ENCODE measurements at places on chromosomes 6 and 20.

- no peak for DNase-seq
Observed at GRCh38 chr6:71420095-71420692, 131.6 kb downstream of the OGFRL1 start.

DNA sequence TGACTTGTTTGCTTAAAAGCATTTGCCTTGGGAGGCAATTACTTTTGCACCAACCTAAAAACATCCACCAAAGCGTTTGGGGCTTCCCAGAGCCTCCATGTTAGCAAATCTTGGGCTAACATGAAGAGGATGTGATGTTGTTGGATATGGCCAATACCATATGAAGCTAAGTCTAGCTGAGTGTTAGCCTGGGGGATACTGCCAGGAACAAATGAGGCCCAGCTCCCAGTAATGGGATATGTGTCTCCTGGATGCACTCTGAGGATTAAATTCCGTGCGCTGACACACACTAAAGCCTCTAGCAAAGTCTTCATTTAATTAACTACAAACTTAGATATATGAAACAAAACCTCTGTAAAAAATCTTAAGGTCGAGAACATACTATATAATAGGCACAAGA, 35.3 kb upstream of the HBS1L start:
- no peak for DNase-seq

- no peak for DNase-seq
Observed at GRCh38 chr20:61300709-61301108, 48.6 kb downstream of the CDH4 start.

GRCh38 chr6:22651731-22652130, 82.4 kb downstream of the HDGFL1 start:
- no peak for DNase-seq

DNA sequence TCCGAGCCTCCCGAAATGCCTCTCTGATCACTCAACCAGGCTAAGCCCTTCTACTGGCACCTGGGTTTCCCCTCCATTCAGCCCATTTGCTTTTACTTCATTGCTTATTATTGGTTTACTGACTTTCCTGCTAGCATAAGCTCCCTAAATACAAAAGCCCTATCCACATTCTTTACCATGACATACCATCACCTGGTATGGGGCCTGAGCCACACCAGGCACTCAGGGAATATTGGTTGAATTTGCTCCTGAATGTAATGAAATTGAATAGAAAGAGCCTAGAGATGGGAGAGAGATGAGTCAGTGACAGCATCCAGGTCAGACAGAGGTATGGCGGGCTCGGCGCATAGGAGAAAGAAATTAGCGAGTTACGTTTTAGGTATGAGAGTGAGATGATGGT, 120.0 kb downstream of the CD164 start:
- no peak for DNase-seq

DNA sequence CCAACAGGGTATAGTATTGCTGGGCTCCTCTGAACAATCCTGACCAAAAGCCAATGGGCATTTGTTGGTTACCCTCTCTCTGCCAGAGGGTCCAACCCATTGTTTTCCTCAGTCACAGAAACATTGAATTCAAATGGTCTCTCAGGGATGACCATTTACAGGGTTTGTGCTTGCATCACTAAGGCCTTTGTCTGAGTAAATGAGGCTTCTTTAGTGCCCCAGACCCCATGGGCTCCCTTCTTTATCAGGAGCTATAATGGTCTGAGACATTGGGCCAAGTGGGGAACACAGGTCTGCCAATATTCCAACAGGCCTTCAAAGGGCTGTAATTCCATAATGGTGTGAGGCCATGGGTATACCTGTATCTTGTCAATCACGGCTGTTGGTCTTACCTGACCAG, 27.1 kb downstream of the GSTA2 start:
- DNase-seq: no peak

GRCh38 chr6:90729057-90729456, 142.2 kb upstream of the MAP3K7 start:
- DNase-seq: no peak

DNA sequence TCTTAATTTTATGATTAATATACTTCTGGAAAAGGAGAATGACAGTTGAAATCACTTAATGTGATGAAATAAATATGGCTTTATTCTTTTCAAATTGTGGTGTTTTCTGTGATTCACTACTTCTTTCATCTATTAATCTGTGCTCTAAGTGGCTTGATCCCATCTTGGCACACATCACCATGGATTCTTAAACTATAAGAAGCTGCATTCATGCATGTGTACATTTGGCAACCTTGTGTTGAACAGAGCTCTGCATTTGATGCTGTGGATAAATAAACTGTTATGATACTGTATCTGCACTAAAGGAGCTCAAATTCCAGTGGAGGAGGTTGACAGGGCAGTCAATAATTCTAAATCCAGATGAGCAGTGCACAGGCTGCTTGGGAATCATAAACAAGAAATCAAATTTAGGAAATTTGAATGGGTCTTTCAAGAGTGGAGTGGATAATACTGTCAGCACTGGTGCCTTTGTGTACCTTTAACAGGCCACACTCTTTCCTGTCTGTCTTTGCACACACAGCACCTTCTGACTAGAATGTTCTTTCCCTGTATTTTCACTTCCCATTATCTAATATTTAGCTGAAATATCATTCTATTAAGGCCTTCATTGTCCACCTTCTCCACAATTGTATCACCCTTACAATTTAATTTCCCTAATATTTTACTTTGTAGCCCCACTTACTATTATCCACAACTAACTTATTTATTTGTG, 252.9 kb downstream of the GRM1 start:
- DNase-seq: no peak

DNA sequence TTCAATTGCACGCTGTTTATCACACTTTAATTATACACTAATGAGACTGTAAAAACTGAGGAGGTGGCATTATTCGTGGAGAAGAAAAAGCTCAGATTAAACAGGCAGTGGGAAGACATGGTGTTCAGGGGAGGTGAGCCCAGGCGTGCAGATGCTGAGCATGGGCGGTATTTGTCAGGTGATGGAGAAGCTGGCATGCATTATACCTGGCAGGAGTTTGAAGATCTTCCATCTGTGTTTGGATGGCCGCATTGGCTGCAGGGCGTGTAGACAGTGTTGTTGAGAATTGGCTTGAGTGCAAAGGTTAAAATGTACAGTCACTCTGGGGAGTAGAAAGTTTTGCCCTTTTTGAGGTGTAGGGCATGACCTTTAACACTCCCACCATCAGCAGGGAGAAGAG, 213.8 kb downstream of the ERMARD start:
- no peak for DNase-seq
